ENCODE measurements at places on chromosomes 12 and 14.

- no peak for DNase-seq
These were observed 671 bp downstream of the GUCY2C start for GRCh38 chr12:14695715-14696141.

DNA sequence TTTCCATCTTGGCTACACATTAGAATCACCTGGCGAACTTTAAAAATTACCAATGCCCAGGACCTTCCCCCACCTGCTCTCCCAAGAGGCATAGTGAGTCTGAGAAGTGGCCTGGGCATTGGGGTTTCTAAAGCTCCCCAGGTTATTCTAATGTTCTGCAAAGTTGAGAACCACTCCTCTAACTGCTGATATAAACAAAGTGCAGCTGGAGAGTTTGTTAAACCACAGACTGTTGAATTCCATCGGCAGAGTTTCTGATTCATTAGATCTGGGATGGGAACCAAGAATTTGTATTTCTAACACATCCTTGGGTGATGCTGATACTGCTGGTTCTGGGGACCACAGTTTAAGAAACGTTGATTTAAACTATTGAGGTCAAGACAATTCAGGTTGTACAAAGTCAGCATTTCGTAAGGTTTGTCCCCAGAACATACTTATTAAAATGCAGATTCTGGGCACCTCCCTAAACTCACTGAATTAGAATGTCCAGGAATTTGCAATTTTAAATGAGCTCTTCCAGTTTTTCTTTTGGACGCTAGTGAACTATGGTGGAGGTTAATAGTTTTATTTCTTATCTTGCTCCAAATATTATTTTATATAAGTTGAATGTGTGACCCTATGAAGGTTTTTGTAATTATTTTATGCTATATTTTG lies 309.1 kb downstream of the NRXN3 start:
- no peak for DNase-seq

- DNase-seq = no peak
These were observed 36.0 kb downstream of the TMEM63C start for GRCh38 chr14:77217551-77217950.

DNA sequence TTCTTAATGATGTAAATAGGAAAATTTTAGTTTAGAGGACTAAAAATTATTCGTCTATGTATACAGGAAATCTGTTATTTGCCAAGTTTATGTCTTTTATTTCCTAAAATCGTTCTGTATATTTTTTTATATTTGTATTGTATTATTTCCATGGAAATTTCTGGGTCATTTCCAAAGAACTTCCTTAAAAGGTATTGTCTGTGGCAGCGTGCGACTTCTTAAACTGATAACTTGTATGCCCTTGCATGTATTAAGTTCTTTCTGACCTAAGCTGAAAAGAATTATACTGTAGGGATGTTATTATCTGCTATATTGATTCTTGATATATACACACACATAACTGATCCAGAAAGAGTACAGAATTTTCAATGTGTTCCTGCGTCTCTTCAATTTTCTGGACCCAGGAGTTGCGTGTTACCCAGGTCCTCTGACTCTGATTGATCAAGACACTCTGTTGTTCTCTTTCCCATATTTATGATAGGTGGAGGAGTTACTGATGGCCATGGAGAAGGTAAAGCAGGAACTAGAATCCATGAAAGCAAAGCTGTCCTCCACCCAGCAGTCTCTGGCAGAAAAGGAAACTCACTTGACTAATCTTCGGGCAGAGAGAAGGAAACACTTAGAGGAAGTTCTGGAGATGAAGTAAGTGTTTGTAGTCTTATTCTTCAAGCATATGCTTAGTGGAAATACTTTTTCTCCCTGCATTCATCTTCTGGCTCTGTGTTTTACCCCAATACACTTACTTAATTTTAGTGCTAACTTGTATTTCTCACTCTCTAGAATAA lies 298.5 kb downstream of the ERC1 start:
- no peak for DNase-seq

GRCh38 chr14:53979113-53979681 lies 22.6 kb upstream of the BMP4 start:
- no peak for DNase-seq

DNA sequence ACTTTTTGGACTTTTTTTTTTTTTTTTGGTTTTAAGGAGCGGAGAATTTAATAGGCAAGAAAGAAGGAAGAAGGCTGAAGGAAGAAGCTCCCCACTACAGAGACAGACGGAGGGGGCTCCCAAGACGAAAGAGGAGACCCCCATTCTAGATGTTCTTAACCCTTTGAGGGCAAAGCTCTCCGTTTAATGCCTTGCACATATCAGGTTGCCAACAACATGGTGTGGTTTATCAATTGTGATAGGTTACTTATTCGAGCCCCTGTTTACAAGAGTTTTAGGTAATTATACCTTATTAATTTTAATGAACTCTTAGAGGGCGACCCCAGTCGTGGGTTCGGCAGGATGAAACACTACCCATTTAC lies 1.2 kb upstream of the FBXO33 start:
- no peak for DNase-seq

DNA sequence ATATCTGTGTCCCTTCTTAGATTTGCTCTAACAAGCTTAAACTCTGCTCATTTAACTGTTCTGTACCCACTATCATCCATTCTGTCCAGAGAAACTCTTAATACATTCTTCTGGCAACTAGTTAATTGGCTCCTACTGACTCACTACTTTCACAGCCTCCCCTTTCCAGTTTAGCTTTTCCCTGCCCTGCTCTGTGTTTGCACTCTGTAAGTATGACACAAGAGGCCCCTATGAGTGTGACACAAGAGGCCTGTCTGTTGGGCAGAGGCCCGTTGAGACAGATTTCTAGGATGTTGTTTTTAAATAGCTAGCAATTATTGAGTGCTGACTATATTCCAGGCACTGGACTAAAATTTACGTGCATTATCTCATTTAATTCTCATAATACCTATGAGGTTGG lies 246.0 kb upstream of the DAAM1 start:
- DNase-seq = no peak

- peak; percentile 62 for DNase-seq
These were observed 63.3 kb upstream of the HSPB8 start for GRCh38 chr12:119115296-119115905.

GRCh38 chr12:19440019-19440858 lies 947 bp downstream of the AEBP2 start:
- peak; percentile 73 for DNase-seq

GRCh38 chr14:98195256-98195655 lies 1076.7 kb downstream of the BCL11B start:
- no peak for DNase-seq

DNA sequence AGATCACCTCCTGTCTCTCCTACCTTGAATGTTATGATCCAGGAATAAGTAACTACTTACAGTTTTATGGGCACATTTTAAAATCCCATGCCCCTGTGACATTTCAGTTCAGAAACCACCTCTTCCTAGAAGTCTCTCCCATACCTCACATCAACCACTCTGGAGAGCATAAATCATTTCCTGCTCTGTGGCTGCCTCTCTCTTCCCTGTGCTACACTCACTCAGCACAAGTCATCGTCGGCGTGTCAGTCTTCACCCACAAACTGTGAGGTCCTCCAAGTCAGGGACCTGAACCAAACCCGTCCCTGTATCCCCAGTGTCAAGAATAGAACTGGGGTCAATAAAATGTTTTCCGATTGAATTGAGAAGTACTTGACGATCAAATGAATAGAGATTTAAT lies 863.3 kb downstream of the BCL11B start:
- DNase-seq = no peak

GRCh38 chr12:101642115-101643067 lies 47.6 kb downstream of the MYBPC1 start:
- DNase-seq = peak; percentile 8

DNA sequence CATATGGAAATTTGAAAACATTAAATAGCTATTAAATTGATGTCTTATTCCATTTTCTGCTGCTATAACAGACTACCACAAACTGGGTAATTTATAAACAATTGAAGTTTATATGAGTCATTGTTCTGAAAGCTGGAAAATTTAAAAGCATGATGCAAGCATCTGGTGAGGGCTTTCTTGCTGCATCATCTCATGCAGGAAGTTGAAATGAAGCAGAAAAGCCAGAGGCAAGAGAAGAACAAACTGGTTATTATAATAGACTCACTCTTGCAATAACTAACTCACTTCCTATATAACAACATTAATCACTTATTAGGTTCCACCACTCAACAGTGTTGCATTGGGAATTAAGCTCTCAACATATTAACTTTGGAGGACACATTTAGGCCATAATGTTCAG lies 1277.4 kb downstream of the LRFN5 start:
- DNase-seq = no peak

DNA sequence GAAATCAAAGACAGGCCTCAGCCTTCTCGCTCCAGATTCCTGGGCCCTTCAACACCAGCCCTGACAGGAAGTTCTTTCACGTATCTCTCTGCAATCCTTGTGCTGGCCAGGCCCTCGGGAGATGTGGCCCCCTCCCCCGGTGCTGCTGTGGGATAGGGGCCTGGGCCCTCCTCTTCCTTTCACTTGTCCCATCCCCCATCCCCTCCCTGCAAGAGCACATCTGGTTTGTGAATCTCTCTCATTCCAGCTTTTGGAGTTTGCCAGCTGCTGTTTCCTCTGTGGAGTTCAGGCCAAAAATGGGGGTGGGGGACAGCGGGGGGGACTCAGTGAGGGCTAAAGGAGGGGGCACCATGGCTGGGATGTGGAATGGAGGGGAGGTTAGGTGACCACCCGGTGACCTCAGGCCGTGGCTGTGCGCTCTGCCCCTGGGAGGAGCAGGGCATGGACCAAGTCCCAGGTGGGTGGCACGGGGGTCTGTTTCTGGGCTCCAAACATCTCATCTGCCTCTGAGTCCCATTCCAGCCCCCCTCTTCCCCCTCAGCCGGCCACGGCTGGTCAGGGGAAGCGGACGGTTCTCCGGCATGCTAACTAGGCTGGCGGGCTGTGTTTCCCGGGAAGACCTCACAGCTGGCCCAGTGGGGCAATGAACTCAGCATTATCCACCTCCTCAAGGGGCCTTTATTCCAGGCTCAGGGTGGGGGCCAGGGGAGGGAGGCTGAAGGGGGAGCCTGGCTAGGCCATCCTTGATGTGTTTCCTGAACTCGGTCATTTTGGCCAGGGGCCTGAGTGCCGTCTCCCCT lies 7.4 kb downstream of the LRP1 start:
- DNase-seq = no peak

GRCh38 chr12:128914908-128915563 lies 61.8 kb downstream of the GLT1D1 start:
- DNase-seq = peak; percentile 73

DNA sequence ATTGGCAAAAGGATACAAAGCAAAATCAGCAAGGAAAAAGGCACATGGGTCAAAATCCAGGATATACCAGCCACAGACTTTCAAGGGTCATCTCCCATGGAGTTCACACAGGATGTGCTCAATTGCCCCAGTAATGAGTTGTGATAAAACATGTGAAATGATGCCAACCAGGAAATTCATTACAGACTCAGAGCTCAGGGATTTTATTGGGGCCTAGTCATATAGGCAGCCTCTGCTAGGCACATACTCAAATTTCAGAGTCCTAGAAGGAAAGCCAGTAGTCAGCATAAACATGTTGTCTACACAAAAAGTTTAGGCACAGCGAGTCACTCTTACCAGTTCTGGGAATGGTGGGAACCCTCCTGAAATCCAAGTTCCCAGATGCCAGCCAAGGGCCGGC lies 64.4 kb upstream of the OSBPL8 start:
- no peak for DNase-seq

DNA sequence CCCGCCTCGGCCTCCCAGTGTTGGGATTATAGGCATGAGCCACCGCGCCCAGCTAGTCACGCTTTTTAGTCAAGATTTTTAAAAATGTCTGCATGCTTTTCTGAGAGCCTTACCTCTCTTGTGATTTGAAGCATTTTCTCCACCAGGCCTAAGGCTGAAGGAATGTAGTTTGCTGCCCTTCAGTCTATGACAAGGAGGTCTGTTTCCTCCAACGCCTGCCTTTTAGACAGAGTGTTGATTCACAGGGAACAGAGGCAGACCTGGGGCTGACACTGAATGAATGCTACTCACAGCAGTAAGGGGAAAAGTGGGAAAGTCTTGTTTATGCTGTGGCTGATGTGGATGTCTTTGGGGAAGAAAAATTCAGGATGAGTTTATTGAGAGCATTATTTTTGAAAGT lies 27.2 kb upstream of the MDM2 start:
- no peak for DNase-seq

- DNase-seq = peak; percentile 83
These were observed 6.5 kb downstream of the NFE2 start for GRCh38 chr12:54294152-54294952.
